ENCODE measurements at places on chromosomes 11 and 22.
A peak's percentile ranks its signal among the peaks of the same experiment; 100 is the strongest.

DNA sequence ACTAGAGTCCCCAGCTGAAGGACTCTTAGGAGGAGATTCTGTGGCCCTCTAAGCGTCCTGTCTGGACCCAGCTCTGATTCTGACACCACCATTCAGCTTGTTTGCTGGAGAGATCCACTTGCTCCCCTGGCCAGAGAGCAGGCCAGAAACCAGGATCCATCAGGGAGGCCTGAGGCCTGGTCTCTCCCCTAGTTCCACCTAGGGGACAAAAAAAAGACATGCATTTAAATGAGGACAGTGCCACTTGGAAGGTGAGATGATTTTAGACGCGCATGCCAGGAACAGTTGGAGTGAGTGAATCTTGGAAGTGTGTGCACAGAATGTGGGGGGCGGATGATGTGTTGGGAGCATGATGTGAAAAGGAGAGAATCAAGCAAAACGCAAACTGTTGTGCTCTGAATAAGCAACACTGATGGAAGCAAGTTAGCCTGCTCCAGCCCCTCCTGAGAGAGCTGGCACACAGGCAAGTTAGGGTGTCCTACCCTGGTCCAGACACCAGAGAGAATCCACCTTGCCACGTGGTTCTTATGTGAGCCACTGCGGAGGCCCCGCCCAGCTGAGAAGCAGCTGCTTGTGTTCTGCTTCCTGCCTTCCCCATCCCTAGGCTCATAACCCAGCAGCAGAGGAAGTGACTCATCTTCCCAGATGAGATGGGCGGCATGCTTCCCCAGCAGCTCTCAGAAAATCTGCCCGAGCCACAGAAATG, 8.0 kb upstream of the SLCO2B1 start:
- peak; percentile 93 for DNase-seq

- DNase-seq = no peak
Observed at GRCh38 chr11:128894286-128894681, 3.1 kb downstream of the KCNJ5 start.

GRCh38 chr11:74583024-74583624, 9.3 kb upstream of the POLD3 start:
- DNase-seq = no peak

DNA sequence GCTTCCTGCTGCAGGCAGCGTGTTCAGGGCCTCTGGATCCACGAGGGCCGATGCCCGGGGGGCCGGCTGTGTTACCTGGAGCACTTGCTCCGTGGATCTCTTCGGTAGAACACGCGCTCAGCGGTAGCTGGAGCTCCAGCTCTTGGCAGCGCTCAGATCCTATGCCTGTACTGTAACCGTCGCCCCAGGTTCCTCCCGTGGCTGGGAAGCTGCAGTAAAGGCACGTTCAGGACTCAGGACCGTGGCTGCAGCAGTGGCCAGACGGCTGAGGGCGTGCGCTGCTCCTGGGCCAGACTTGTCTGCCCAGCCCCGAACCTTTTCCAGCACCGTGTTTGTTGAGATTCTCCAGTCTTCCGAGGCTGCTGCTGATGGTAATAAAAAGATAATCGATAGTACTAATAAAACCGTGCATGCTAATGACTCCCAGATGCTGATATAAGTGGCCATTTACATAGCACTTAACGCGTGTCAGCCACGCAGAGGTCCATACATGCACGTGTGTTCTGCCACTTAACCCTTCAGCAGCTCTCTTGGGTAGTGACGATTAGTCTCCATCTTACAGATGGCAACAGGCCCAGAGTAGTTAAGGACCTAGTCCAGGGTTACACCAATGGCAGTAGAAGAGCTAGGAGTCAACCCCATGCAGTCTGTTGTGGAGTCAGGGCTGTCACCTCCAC, 1.4 kb downstream of the MOV10L1 start:
- no peak for DNase-seq

GRCh38 chr11:16097543-16097942, 258.8 kb downstream of the SOX6 start:
- DNase-seq = no peak

GRCh38 chr11:112211536-112211935, 14.7 kb upstream of the PTS start:
- DNase-seq = peak; percentile 39

GRCh38 chr11:11895672-11896071, 53.9 kb downstream of the USP47 start:
- DNase-seq = no peak

GRCh38 chr22:34294476-34294875, 374.2 kb upstream of the LARGE1 start:
- no peak for DNase-seq

DNA sequence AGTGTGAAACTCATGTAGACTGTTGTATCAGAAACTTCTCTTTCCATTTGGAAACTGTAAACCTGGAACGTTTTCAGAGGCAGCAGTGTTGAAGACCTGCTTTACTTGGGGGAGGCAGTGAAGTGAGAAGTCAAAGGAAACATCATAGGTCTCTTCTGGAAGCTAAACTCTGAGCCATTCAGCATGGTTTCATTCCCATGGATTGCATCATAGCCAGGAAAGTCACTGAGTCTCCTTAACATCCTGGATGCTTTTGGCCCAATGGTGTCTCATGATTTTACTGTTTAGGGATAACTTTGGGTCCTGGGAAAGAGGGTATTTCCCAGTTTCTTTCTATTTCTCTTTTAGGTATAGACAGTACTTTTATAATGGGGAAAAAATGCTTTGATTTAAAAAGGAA, 153.2 kb upstream of the E2F8 start:
- DNase-seq = no peak

GRCh38 chr11:15539645-15540044, 424.9 kb downstream of the INSC start:
- DNase-seq = no peak

- no peak for DNase-seq
Observed at GRCh38 chr11:65315866-65316226, 1.2 kb downstream of the CDC42EP2 start.

DNA sequence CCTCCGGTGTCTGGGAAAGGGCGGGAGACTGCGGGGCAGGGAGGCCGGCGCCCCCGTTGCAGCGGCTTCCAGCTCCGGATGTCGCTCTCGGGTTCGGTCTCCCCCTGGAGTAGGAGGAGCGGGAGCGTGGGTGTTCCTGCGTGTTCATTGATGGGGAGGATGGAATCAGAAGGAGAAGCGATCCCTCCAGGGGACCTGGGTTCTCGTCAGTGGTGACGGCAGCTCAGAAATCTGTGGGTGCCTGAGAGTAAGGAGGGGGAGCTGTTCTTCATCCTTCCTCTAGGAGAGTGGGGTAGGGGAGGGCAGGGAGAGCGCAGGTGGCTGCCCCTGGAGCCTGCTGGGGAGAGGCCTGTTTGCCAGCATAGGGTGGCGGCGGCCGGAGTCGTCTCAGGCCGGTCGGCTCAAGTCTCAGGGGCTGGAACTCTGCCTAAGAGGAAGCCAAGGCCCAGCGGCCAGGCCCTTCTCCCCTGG, 1.1 kb downstream of the UBASH3B start:
- DNase-seq = peak; percentile 90

- peak; percentile 58 for DNase-seq
Observed at GRCh38 chr22:37802310-37803194, 5.2 kb upstream of the GCAT start.

DNA sequence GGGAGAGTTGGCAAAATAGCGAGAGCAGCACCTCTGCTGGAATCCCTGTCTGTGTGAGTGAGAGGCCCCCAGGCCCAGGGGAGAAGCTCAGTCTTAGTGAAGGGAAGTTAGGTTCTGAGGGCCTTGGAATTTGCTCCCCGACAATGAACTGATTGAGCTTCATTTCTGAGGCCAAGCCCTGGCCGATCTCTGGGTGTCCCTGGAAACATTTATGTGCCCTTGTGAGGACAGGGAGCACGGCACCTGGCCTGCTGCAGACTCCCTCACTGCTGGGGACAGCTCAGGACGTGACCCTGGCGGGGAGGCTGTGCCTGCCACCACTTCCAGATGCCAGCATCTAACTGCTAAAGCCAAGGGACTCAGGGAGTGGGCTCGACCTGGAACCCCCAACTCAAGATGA, 52.0 kb downstream of the ARHGAP8 start:
- DNase-seq = no peak

DNA sequence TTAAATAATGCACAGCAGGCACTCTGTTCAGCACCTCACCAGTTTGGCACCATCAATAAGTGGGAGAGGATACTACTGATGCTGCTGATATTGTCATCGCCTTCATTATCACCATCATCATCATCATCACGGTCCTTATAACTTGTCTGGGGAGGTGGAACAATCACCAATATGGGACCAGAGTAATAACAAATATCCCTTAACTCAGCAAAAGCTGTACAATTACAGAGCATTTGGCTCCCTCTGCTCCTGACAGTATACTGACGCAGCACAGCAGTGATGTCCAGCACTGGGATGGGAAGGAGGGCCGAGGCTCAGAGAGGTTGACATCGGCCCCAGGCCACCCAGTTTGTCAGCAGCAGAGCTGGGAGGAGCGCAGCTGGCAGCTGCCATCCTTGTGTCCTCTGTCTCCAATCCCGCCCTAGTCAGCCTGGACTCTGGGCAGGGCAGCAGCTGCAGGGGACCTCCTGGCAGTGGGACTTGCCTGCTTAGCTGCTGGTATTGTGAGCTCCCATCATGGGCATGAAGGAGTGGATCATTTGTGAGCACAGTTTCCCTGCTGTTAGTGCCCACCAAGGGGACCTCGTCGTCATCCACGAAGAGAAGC, 90.0 kb downstream of the DHCR7 start:
- no peak for DNase-seq

GRCh38 chr22:19793661-19794310, 33.2 kb downstream of the TBX1 start:
- no peak for DNase-seq

DNA sequence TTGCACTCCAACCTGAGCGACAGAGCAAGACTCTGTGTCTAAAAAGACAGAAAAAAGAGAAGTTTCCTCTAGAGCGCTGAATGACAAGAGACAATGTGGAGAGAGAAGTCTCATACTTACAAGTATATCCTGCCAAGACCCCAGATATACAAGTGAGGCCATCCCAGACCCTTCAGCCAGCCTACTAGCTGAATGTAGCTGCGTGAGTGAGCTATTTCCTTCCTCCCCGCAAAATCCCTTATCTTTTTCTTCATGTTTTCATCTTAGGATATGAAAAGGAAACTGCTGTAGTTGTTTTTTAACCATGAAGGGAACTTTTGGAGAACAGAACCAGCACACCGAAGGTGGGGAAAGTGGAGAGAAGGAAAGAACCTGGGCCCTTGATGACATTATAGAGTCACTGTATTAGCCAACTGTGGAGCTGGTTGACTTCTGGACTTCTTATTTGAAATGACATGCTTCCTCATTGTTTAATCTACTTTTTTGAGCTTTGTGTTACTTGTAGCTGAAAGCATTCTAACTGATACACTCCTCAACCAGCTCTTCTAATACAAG, 4.4 kb upstream of the DDX17 start:
- peak; percentile 57 for DNase-seq

GRCh38 chr11:34348096-34348495, 9.7 kb downstream of the ABTB2 start:
- no peak for DNase-seq

- peak; percentile 55 for DNase-seq
Observed at GRCh38 chr22:23984430-23984829, 4.5 kb downstream of the GSTT2 start.

DNA sequence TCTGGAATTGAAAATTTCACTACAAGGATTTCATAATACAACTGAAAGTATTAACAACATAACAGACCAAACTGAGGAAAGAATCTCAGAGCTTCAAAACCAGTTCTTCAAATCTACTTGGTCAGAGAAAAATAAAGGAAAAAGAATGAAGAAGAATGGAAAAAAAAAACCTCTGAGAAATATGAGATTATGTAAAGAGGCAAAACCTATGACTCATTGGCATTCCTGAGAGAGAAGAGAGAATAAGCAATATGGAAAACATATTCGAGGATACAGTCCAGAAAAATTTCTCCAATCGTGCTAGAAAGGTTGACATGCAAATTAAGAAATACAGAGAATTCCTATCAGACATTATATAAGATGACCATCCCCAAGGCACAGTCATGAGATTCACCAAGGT, 23.4 kb upstream of the GPR83 start:
- no peak for DNase-seq

DNA sequence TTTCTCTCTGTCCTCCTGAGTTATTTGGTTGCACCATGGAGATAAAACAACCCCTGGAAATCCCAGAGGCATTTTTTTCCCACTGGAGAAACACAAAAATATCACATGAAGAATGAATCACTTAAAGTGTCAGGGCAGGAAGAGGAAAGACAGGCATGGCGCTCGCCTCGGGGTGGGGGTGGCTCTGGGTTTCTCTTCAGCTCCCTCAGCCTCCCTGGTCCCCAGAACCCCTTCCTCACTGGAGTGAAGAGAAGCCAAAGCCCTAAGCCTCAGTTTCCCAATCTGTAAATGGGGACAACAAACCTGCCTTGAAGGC, 938 bp downstream of the SHISAL1 start:
- peak; percentile 75 for DNase-seq

DNA sequence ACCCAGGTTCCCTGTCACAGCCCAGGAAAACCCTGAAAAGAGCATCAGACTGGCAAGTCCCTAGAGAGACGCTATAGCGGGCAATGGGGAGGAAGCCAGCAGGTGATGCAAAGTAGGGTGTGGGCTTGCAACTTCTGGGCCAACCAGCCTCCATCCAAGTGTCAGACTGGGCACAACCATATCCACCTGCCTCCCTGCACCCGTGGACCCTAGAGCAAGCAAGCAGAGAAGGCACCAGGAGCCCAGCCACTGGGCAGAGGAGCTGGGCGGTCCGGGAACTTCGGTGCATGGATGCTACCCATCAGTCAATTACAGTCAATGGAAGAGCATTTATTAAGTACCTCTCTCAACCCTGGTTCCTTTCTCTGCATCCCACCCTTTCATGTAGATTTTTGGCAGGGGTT, 2.8 kb downstream of the NECTIN1 start:
- DNase-seq = no peak

GRCh38 chr22:27601195-27601594, 200.4 kb downstream of the MN1 start:
- DNase-seq = no peak

DNA sequence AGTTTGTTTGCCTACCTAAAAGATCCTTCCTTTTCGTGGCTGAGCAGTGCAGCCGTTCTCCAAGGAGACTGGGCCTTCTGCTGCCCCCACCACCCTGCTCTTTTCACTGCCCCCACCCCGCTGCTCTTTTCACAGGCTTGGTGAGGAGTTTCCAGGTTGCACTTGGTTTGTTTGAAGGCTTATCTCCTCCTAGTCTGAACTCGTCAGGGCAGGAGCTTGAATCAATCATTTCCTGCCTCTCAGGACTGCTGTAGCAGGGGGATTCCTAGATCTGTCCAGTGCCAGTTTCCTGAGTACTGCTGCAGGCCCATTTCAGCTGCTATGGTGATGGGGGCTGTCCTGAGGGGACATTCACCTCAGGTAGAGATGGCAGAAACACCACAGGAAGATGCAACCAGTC, 10.0 kb downstream of the MED15 start:
- DNase-seq = no peak

GRCh38 chr22:46349681-46350080, 14.2 kb downstream of the TRMU start:
- DNase-seq = no peak

- DNase-seq = no peak
Observed at GRCh38 chr11:119991669-119992068, 146.2 kb downstream of the TRIM29 start.

- DNase-seq = no peak
Observed at GRCh38 chr11:64093233-64094039, 57.7 kb downstream of the FLRT1 start.

GRCh38 chr11:57763568-57763967, 2.0 kb downstream of the CTNND1 start:
- peak; percentile 23 for DNase-seq

Data from suppressor macrophage treated with lipopolysaccharide for 1 hour (primary cell).